ENCODE measurements at places on chromosomes 3 and 15.

- DNase-seq = no peak
These were observed 38.5 kb downstream of the EXOG start for GRCh38 chr3:38534604-38535003.

DNA sequence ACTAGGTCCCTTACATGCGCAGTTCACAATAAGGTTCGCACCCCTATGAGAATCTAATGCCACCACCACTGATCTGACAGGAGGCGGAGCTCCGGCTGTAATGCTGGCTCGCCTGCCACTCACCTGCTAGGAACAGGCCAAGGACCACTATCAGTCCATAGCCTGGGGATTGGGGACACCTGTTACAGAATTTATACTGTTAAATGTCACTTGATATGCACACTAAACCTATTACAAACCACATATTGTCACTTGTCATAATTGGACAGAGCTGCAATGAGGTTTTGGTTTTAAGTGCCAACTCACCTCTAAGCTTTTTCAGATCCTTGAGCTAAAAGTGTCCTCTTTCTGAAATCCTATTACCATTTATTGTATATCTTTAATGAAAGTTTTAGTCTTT, 507.9 kb upstream of the TPRG1 start:
- DNase-seq = no peak

DNA sequence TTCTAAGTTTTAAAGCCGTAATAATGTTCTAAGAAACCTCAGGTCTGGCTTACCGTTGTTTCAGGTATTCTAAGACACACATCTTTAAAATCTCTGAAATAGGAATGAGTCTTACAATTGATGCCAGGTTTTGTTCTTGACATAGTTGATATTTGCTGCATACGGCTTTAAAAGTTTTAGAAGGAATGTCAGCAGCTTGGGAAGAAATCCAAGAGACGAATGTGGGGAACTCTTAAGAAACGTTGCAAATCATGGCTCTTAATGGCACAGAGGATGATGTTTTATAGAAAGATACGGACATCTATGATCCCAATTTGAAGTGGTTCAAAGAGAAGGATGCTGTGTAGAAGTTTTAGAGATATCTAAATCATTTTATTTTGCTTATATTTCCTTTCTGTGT, 11.5 kb downstream of the NUDT16 start:
- no peak for DNase-seq

- DNase-seq = no peak
These were observed 101.9 kb upstream of the ZPLD1 start for GRCh38 chr3:102332934-102333333.

DNA sequence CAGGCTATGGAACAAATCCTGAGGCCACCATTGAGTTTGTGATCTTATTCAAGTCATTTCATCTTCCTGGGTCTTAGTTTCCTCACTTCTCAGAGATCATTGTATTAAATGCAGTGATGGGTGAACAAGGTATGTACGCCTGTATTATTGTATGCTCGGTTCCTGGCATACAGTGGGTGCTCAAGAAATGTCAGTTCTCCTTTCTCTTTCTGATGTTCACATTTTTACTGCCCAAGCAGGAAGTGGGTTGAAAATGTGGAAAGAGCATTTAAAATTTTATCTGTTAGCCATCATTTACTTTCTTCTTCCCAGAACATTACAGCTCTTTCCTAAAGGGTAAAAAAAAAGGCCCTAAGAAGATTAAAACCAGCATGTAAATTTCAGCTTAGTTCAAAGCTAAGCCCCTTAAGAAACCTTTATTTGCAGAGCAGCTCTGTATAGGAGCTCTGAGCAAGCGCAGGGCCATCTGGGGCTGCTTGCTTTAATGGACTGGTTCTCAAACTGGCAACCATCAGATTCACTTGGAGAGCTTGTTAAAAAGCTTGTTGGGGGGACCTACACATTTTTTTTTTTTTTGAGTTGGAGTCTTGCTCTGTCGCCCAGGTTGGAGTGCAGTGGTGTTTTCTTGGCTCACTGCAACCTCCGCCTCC, 179.4 kb downstream of the CHST2 start:
- DNase-seq = no peak

All from tongue (tissue), 3 donors.